Tibial nerve (tissue), 4 donors: ENCODE measurements at places on chromosomes 4 and X. TPM values are rescaled to one million over a fixed set of nuclear protein-coding genes. Genes with fewer than 3 reads are reported as not detected.
A peak's percentile ranks its signal among the peaks of the same experiment; 100 is the strongest.

Gene ZNF711
- 2.1 TPM for total RNA-seq

DNA sequence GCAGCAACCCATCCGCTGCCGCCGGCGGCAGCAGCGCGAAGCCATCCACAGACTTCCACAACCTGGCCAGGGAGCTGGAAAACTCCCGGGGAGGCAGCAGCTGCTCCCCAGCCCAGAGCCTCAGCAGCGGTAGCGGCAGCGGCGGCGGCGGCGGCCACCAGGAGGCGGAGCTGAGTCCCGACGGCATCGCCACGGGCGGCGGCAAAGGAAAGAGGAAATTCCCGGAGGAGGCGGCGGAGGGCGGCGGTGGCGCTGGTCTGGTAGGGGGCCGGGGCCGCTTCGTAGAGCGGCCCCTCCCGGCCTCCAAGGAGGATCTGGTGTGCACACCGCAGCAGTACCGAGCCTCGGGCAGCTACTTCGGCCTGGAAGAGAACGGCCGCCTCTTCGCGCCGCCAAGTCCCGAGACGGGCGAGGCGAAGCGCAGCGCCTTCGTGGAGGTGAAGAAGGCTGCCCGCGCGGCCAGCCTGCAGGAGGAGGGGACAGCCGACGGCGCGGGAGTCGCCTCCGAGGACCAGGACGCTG is 4.9 kb downstream of the PRDM8 start:
- peak; percentile 78 for DNase-seq
- no peaks in the 10 kb centered on the region for H3K36me3 ChIP-seq
- peak overlapping the region; percentile 74 for H3K4me3 ChIP-seq
- H3K27me3 ChIP-seq: peaks cover 44% of the 10 kb centered on the region

GRCh38 chr4:173288296-173288695 is 45.9 kb downstream of the HMGB2 start:
- H3K4me1 ChIP-seq: no peaks in the 10 kb centered on the region
- no peak overlapping the region for H3K27ac ChIP-seq
- H3K4me3 ChIP-seq: no peak overlapping the region

- no peaks in the 10 kb centered on the region for H3K36me3 ChIP-seq
- H3K4me1 ChIP-seq: no peaks in the 10 kb centered on the region
- no peak overlapping the region for H3K27ac ChIP-seq
- DNase-seq: no peak
- H3K27me3 ChIP-seq: no peaks in the 10 kb centered on the region
These were observed 442.9 kb upstream of the BOD1L1 start for GRCh38 chr4:14070289-14070880.

- DNase-seq: no peak
- H3K27me3 ChIP-seq: no peaks in the 10 kb centered on the region
- H3K4me3 ChIP-seq: peak overlapping the region; percentile 98
- peak overlapping the region; percentile 92 for H3K27ac ChIP-seq
These were observed 13.0 kb upstream of the TMEM156 start for GRCh38 chr4:39044956-39045826.

Gene RXFP1
- not detected for total RNA-seq

DNA sequence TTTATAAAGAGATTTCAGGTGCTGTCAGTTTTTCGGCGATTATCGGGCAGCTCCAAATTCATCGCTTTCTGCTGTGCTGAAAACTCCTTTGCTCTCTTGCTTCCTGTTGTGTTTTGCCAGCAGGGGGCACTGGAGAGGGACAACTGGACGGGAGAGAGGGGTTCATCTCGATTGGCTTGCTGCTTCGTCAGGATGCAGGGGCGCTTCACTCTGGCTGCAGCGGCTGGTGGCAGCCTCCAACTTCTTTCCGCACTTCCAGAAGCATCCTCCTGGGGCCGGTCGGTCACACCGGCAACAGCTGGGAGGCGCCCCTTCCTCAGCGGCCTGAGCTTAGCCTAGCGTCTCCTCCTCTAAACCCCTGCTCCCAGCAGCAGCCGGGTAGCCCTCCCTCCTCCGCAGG is 29.5 kb downstream of the MSL3 start:
- DNase-seq: peak; percentile 48
- H3K27me3 ChIP-seq: no peaks in the 10 kb centered on the region

Gene TLR6
- total RNA-seq: 4.2 TPM

Gene GJB1
- 17.6 TPM for total RNA-seq

DNA sequence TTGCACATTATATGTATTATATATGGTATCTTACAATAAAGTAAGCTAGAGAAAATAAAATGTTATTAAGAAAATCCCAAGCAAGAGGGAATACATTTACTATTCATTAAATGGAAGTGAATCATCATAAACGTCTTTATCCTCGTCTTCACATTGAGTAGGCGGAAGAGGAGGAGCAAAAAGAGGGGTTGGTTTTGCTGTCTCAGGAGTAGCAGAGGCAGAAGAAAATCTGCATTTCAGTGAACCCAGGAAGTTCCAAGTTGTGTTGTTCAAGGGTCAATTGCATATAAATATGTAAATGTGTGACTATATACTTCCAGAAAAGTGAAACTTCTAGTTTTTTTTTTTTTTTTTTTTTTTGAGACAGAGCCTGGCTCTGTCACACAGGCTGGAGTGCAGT is 301.4 kb downstream of the TMA16 start:
- no peak overlapping the region for H3K27ac ChIP-seq
- no peaks in the 10 kb centered on the region for H3K27me3 ChIP-seq
- no peaks in the 10 kb centered on the region for H3K4me1 ChIP-seq
- no peak for DNase-seq
- no peak overlapping the region for H3K4me3 ChIP-seq

GRCh38 chrX:51837921-51838320 is 55.5 kb upstream of the MAGED1 start:
- H3K27me3 ChIP-seq: no peaks in the 10 kb centered on the region
- H3K36me3 ChIP-seq: no peaks in the 10 kb centered on the region
- no peak overlapping the region for H3K4me3 ChIP-seq
- H3K27ac ChIP-seq: peak overlapping the region; percentile 25

GRCh38 chr4:185464183-185464582 is 7.3 kb downstream of the CCDC110 start:
- H3K27me3 ChIP-seq: no peaks in the 10 kb centered on the region
- H3K36me3 ChIP-seq: no peaks in the 10 kb centered on the region
- H3K27ac ChIP-seq: no peak overlapping the region

- no peak for DNase-seq
- H3K4me1 ChIP-seq: no peaks in the 10 kb centered on the region
- no peak overlapping the region for H3K4me3 ChIP-seq
- H3K27me3 ChIP-seq: peaks cover 7% of the 10 kb centered on the region
These were observed 91.7 kb upstream of the RPA4 start for GRCh38 chrX:96792047-96792446.

Gene DMRTC1
- not detected for total RNA-seq

DNA sequence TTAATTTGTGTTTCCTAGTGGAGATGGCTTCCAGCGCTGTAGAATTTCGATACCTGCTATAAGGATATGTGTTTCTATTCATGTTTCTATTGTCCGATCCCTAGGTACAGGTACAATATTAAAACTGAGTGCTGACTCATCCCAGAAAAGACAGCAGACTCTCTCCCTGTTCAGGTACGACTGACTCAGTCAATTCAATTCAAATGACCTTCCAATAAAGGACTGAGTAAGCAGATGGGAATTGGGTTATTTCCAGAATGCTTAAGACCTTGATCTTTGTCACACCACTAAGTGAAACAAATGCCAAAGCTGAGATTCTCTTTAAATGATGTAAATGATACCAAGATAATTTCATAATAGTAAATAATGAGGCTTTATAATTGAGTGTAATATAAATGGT is 1596.9 kb downstream of the RPA4 start:
- H3K27me3 ChIP-seq: peaks cover 10% of the 10 kb centered on the region
- H3K4me3 ChIP-seq: no peak overlapping the region
- no peak for DNase-seq
- no peaks in the 10 kb centered on the region for H3K4me1 ChIP-seq
- no peaks in the 10 kb centered on the region for H3K36me3 ChIP-seq
- H3K27ac ChIP-seq: no peak overlapping the region

DNA sequence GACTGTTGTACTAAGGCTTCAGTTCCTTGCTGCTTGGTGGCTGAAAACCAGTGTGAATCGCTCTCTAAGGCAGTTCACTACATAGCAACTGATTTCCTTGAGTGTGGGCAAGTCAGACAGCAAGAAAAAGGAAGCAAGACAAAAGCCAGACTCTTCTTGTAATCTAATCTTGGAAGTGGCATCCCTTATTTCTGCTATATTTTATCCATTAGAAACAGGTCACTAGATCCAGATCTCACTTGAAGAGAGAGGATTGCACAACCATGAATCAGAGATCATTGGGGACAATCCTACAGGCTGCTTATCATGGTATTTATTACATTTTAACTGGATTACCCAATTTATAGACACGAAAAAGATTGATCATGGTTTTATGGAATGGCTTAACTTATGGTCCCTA is 684.5 kb downstream of the GRID2 start:
- no peak for DNase-seq
- no peak overlapping the region for H3K4me3 ChIP-seq
- H3K4me1 ChIP-seq: no peaks in the 10 kb centered on the region
- H3K27ac ChIP-seq: no peak overlapping the region

Gene UBA1
- total RNA-seq: 168 TPM

DNA sequence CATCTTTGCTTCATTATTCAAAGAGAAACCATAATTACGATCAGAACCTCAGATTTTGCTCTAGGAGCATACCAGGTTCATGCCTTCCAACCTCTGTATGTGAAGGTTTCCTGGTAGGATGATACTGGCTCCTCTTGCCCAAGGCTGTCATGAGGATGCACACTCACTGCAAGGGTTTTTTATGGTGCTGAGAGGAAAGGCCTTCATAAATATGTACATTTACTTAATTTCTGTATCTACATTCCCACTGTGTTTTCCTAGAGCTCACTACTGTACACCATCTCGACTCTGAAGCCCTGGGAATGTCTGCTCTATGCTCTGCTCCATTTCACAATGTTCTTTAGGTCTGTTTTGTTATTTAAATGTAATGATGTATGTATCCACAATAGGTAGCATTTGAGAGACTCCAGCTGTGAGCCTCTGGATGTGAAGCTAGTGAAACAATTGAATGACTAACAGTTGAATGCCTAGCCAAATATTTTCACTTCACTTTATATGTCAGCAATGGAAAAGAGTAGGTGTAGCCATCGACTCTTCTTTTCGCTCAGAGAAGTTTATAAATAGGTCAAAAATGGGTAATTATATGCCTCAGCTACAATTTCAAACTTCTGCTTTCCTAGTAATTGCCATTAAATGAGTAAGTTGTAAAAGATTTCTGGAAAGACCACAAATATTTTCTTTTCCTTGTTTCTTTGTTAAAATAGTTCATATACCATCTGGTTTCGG is 228.0 kb downstream of the PALLD start:
- no peak overlapping the region for H3K4me3 ChIP-seq
- no peaks in the 10 kb centered on the region for H3K36me3 ChIP-seq
- no peak overlapping the region for H3K27ac ChIP-seq
- H3K27me3 ChIP-seq: no peaks in the 10 kb centered on the region
- H3K4me1 ChIP-seq: peaks cover 3% of the 10 kb centered on the region

DNA sequence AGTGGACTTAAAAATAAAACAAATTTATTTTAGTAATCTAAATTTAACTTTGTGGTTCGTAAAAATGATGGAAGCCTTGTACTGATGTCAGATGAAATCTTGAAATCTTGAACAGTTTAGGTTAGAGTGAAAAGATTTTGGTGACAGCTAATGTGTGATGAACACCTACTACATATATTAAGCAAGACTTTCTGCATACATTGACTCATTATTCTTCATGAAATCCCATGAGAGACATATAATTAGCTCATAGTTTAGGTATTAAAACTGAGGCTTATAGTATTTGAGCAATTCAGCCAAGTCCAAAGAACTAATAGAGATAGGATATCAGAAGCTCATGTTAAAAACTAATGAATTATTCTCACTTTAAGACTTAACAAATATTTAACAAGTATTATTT is 66.9 kb upstream of the PCDH7 start:
- H3K27me3 ChIP-seq: no peaks in the 10 kb centered on the region
- no peak overlapping the region for H3K27ac ChIP-seq
- DNase-seq: no peak
- H3K4me1 ChIP-seq: no peaks in the 10 kb centered on the region
- H3K4me3 ChIP-seq: no peak overlapping the region
- no peaks in the 10 kb centered on the region for H3K36me3 ChIP-seq

GRCh38 chr4:126748736-126749135 is 884.0 kb upstream of the INTU start:
- no peak overlapping the region for H3K4me3 ChIP-seq
- H3K4me1 ChIP-seq: no peaks in the 10 kb centered on the region
- no peak for DNase-seq

GRCh38 chr4:156888762-156889161 is 82.8 kb downstream of the PDGFC start:
- no peak overlapping the region for H3K27ac ChIP-seq
- H3K4me1 ChIP-seq: no peaks in the 10 kb centered on the region
- H3K36me3 ChIP-seq: no peaks in the 10 kb centered on the region
- H3K4me3 ChIP-seq: no peak overlapping the region
- H3K27me3 ChIP-seq: no peaks in the 10 kb centered on the region

DNA sequence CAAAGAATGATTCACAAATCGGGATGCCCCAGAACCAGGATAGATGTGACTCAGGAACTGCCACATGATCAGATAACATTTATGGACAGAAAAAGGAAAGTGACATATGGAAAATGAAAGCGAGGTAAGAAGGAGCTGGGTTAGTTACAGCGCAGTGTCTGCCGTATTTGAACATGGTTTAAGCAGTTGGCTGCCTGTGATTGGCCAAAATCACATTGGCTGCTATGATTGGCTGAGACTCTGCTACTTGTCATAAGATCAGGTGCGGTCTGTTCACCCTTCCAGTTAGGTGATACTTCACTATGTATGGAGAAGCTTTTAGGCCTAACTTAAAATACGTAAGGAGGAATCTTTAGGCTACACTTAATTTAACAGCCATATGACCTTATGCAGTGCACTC is 322.7 kb upstream of the HAND2 start:
- no peaks in the 10 kb centered on the region for H3K4me1 ChIP-seq
- H3K27me3 ChIP-seq: no peaks in the 10 kb centered on the region
- no peak overlapping the region for H3K27ac ChIP-seq

Gene SLC4A4
- 0.90 TPM for total RNA-seq

Gene USP26
- total RNA-seq: not detected

Gene PGAM4
- not detected for total RNA-seq

DNA sequence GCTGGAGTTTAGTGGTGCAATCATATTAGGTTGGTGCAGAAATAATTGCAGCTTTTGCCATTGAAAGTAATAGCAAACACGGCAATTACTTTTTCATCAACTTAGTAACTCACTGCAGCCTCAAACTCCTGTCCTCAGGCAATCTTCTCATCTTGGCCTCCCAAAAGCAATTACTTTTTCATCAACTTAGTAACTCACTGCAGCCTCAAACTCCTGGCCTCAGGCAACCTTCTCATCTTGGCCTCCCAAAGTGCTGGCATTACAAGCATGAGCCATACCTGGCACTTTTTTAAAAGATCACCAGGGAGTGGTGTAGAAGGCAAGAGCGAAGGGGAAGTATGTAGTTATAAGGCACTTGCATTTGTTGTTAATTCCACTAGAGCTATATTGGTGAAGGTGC is 491.1 kb upstream of the ADGRL3 start:
- DNase-seq: no peak
- no peak overlapping the region for H3K27ac ChIP-seq
- H3K27me3 ChIP-seq: no peaks in the 10 kb centered on the region
- H3K4me3 ChIP-seq: no peak overlapping the region
- H3K36me3 ChIP-seq: no peaks in the 10 kb centered on the region
- H3K4me1 ChIP-seq: no peaks in the 10 kb centered on the region
